ENCODE measurements at places on chromosomes 1 and 21.

DNA sequence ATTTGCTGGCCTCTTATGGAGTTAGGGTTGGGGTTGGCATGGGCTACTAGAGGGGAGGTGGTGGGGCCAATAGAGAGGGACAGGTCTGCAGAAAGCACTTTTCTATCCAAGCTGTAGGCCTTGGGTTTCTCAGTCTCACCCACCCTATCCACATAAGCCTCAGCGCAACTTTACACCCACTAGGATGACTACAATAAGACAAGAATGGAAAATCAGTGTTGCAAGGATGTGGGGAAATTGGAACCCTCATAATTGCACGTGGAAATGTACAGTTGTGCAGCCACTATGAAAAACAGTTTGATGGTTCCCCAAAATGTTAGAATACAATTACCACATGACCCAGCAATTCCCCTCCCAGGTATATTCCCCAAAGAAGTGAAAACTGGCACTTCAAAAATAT is 14.0 kb upstream of the GSTM4 start:
- DNase-seq: no peak

DNA sequence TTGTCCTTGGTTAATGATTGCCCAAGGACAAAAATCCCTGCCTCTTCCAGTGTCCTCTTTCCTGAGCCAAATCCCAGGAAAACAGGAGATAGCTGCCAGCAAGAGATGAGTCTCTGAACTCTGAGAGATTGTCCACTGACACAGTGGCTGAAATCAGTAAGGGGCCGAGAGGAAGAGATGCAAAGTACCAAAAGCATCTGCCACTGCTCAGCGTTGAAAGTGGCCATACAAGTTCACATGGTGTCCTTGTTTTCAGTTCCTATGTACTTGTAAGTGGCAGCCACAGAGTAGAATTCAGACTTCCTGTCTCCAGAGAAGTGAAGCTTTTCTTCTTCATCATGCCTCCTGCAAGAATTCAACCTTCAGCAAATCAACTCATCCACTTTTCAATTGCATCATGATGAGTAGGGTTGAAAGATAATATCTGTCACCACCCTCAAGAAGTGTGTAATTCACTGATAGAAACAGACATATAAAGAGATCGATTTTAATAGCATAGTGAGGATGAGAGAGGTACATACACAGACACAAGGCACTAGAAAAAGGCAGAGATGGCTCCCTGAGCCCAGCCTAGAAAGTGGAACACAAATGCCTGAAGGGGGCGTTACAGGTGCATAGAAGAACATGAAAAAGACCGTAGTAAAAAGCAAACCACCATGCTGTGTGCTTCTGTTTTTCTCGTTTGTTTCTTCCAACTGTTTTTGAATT is 185.8 kb downstream of the MRPL39 start:
- peak; percentile 44 for DNase-seq

DNA sequence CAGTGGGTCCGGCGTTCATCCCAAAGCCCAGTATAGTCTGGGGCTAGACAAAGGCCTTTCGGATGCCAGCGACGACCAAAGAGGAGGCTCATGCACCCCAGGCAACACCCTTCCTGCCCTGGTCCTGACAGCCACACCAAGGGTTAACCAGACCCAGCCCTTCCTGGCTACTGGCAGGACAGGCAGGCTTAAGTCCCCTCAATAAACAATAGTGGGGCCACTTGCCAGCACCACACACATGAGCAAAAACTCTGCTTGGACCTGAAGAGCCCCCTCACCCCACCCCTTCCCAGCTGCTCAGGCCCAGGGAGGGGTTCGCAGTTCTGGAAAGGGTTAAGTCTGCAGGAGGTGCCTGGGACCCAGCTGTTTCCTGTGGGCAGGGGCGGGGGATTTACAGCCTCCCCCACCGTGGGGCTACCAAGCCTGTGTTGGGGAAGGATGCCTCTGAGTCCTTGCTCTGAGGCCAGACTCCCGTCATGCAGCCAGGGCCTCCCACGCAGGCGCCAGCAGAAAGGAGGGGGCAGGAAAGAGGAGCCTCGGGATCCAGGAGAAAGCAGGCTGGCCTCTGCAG is 18.2 kb downstream of the PHLDA3 start:
- no peak for DNase-seq

GRCh38 chr1:108719656-108720435 is 7.1 kb downstream of the FNDC7 start:
- no peak for DNase-seq

DNA sequence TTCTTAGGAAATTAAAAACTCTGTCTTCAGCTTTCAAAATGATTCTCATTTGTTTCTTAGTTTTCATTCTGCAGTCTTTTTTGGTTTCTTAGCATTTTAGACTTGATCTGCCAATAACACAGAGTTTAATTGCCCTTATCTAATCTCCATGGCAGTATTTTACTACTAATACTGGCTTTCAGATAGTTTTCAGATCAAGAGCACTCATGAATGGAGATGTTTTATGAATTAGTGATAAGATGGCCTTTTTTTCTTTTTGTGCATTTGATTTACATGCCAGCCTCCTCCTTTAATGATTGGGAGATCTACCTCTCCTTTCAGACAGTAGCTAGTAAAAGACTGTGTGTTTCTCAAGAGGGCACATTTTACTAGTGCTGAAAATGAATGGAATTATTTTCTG is 5.6 kb downstream of the MIA3 start:
- no peak for DNase-seq
